Epithelial cell of esophagus (primary cell): ENCODE measurements at places on chromosomes 16 and 17.

DNA sequence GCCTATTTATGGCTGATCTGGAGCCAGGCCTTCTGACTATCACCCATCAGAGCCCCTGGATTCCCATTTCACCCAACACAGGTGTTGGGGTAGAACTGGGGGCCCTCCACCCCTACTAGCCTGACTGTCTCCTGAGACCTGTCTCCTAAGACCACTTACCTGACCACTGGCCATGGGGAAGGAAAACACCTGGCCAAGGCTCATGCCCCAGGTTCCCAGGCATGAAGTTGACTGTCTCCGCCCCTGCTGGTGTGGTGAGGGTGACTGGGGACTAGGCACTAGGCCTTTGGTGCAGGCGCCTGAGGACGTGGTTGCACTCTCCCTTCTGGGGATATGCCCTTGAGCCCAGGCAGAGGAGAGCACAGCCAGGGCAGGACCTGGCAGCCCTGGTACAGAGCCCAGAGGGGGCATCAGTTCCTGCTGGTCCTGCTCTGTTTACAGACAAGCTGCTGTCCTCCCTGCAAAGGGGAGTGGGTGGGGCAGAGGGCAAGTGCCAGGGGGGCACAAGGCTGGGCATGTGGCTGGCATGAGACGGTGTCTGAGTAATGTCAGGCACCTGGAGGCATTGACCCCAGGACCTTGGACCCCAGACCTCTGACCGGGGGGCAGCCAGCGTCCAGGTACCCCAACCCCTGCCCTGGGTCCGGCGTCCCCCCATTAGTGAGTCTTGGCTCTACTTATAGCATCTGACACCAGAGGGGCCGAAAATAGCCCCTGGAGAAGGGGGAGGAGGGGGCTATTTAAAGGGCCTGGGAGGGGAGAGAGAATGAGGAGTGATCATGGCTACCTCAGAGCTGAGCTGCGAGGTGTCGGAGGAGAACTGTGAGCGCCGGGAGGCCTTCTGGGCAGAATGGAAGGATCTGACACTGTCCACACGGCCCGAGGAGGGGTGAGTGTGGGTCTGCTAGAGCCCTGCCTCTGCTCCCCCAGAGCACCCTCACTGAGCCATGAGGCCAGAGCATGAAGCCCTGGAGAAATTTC, at the start of gene TCAP:
TSS of gene TCAP (plus strand) at position 769 of the 981 bp plus-strand sequence. CDS start at position 780, 11 bp downstream.
- no peak for DNase-seq

DNA sequence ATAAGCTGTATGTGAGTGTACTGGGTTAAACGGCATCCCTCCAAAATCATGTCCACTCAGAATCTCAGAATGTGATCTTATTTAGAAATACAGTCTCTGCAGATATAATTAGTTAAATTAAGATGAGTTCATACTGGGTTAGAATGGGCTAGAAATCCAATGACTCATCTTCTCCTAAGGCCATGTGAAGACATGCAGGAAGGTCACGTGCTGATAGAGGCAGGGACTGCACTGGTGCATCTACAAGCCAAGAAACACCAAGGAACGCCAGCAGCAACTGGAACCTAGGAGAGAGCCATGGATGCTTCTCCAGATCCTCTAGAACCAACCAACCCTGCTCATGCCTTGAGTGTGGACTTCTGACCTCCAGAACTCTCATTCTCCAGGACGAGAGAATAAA, 241.0 kb downstream of the XYLT1 start:
- no peak for DNase-seq

GRCh38 chr16:1530883-1531637, 2.4 kb upstream of the TMEM204 start:
- peak; percentile 24 for DNase-seq

DNA sequence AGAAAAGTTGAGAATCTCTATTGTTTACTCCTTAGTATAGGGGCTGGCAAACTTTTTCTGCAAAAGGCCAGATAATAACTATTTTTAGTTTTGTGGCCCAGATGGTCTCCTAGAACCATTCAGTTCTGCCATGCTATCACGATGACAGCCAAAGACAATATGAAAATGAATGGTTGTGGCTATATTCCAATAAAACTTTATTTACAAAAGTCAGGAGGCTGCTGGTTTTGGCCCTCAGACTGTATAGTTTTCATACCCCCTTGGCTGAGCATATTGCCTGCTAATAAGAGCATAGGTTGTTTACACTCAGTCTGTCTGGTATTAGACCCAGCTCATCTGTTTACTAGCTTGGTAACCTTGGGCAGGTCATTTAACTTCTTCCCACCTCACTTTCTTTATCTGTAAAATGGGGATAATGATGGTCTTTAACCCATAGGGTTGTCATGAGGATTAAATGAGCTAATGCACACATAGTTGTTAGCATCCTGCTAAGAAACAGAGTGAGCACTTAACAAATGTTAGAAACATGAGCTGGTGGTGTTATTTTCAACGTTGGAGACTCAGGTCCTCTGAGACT, 156.3 kb downstream of the MSI2 start:
- no peak for DNase-seq

DNA sequence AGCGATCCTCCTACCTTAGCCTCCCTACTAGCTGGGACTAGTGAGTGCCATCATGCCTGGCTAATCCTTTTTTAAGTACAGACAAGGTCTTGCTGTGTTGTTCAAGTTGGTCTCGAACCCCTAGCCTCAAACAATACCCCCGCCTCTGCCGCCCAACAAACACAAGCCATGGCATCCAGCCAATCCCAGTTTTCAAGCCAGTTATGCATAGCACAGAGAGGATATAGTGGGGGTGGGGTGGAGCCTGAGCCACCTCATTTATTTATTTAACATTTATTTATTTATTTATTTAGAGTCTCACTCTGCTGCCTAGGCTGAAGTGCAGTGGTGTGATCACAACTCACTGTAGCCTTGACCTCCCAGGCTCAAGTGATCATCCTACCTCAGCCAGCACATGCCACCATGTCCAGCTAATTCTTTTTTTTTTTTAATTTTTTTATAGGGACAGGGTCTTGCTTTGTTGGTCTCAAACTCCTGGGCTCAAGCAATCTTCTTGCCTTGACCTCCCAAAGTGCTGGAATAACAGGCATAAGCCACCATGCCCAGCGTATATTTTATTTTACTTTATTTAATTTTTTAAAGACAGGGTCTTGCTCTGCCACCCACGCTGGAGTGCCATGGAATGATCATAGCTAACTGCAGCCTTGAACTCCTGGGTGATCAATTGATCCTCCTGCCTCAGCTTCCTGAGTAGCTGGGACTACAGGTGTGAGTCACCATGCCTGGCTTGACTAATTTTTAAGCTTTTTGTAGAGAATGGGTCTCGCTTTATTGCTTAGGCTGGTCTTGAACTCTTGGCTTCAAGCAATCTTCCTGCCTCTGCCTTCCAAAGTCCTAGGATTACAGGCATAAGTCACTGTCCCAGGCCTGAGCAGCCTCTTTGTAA, 26.2 kb upstream of the KLHL11 start:
- DNase-seq = no peak

DNA sequence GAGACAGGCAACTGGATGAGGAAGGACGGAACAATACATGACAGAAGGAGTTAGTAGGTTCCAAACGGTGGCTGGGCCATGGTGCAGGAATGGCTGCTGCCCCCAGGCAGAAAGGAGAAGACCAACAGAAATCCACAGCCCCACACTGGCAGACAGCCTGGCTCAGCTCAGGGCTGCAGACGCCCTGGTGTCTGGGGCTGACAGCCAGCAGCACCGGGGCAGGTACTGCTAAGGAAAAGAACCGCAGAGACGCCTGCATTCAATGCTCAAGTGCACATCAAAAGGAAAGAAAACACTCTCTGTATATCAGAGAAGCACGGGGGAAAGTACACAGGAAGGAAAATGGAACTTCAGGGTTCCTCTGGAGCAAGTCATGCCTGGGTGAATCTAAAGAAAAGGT, 53.4 kb downstream of the GAS7 start:
- no peak for DNase-seq

DNA sequence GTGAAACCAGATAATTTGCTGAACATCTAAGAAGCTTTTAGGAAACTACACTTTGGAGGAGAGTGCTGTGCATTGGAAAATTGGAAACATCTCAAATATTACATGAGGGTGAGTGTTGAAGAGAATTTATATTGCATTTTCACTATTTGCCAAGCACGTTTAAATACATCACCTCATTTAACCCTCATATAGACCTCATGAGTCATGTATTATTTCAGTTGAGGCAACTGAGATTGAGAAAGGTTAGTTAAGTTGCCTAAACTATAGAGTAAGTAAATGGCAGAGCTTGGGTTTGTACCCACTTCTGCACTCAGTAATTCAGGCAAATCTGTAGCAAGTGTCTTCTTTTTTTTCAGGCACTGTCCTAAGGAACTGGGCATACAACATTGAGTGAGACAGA, 3.7 kb upstream of the NLK start:
- DNase-seq = peak; percentile 62
